ENCODE measurements at places on chromosomes 12 and 14. TPM values are rescaled to one million over a fixed set of nuclear protein-coding genes. Genes with fewer than 3 reads are reported as not detected.

DHRS2 gene
- not detected for total RNA-seq

CMAS gene
- total RNA-seq: 33.7 TPM

DNA sequence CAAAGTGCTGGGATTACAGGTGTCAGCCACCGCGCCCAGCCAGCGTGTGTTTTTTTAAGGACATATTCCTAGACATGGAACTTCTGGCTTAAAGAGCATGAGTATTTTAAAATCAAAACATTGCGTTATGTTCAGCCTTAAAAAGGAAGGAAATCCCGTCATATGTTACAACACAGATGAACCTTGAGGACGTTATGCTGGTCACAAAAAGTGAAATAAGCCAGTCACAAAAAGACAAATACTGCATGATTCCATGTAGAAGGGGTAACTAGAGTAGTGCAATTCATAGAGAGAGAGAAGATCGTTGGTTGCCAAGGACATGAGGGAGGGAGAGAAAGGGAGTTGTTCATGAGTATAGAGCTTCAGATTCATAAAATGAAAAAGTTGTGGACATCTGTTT, 53.9 kb downstream of the ACACB start:
- DNase-seq: no peak

GLIPR1L2 gene
- 0.41 TPM for total RNA-seq

PLEKHG7 gene
- not detected for total RNA-seq

TM7SF3 gene
- total RNA-seq: 112 TPM

GRCh38 chr12:6330192-6330591, 11.7 kb downstream of the TNFRSF1A start:
- no peak for DNase-seq

DNA sequence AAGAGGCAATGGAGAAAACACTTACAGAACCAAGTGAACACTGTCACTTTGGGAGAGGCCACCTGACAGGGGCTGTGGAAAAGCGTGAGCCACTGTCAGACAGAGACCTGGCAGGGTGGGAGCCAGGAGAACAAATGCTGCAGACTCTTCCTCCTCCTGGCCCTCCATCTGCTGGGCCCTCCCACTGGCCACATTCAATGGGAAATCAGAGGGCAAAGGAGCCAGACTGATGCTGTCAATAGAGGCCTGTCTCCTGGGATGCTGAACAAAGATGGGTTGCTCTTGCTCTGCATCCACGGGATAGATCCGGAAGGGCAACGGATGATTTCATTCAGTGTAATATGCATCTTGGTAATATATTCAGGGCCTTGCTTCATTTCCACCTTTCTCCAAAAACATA, 44.9 kb upstream of the BCAT1 start:
- DNase-seq: no peak

DNA sequence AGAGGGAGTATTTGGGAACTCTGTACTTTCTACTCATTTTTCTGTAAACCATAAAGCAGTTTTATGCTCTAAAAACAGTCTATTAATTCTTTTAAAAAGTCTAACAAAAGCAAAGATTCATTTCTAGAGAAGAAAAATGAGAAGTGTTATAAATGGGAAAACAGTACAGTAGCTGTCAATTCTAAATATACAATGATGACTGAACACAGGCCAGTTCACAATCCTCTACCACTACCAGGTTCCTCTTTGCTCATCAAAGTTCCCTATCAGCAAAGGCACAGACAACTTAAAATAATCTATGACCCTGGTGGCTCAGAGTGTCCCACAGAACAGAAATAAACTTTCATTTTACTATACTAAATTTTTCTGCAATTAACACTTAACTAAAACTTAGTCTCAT, 12.5 kb downstream of the NAA25 start:
- no peak for DNase-seq

DNA sequence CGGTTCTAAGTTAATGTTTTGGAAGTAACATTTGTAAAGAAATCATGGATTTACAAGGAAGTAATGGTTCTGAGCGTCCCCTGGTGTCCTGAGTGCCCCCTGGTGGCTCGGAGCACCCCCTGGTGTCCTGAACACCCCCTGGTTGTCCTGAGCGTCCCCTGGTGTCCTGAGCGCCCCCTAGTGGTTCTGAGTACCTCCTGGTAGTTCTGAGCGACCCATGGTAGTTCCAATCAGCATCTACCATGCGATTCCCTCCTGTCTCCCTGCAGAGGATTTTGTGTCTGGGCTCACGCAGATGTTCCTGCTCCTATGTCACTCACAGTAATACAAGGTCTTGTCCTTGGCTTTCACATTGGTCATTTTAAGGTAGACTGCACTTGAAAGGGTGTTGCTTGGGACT, 1352.9 kb downstream of the TMEM121 start:
- no peak for DNase-seq

DNA sequence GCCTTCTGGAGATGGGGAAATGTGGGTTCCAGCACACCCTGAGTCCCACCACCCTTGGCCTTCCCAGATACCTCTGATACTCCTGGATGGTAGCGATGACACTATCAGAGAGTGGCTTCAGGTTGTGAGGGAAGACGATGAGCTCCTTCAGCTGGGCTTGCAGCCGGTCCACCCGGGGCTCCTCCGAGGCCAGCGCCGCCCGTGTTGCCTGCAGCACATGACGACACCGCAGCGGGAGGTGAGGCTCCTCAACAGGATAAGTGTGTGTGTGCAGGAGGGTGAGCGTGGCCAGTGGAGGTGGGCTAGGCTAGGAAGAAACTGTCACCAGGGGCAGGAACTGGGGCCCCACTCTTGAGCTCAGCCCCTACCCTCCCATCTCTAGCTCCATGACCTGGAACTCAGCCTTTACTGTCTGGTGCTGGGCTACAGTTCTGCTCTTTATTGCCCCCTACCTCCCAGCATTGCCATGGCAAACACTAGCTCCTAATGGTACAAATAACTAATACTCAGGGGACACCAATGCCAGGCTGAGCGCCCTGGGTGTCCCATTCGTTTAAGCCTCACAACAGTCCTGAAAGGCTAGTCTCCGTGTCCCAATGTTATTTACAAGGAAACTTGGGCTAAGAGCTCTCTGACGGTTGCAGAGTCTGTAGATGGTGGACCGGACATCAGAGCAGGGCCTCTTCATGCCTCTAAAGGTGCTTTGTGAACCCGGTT, 64.1 kb downstream of the SYNE3 start:
- no peak for DNase-seq

DIO3 gene
- total RNA-seq: 0.78 TPM

TMEM30B gene
- total RNA-seq: 51.0 TPM

GRCh38 chr14:94620597-94620996, 8.4 kb downstream of the SERPINA3 start:
- no peak for DNase-seq
